ENCODE measurements at places on chromosomes 7 and 10.

DNA sequence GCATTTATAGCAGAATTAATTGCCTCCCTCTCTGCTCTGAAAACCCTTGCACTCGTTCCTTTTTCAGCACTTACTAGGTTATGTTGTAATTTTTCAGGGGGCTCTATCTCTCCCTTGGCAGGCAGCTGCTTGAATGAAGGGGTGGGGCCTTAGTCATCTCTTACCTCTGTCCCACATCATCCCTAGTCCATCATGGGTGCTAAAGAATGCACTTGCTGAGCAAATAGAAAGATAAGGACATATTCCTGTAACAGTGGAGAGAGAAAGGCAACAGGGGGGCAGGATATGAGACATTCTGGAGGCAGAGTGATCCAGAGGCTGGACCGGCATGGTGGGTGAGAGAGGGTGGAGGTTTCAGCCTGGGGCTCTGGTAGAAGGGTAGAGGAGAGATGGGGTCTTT lies 60.0 kb downstream of the MINDY4 start:
- DNase-seq = no peak

DNA sequence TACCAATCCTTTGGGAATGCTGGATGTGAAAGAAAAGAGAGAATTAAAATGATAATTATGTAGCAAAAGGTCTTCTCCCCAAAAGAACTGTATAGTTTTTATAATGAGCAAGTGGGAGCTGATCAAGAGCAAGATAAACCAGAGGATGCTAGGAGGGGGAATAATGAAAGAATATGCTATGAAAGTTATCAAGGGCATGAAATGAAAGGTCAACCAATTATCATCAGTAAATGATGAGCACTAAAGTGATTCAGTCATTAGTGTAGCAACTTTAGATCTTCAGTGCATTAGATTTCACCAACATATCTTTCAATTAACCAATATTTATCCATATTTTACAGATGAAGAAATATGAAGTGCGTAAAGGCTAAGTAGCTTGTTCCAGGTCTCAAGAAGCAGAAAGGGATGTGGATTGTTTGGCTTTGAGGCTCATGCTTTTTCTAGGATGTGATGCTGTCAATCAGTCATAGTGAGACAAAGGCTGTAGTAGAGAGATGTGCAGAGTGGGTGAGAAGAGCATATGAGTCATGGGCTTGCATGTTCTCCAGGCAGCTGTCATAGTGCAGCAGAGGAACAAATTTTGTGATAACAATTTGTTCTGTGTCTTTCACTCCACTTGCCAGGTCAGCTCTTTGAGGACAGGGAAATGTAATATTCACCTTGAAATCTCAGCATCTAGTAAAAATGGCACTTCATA lies 5.7 kb upstream of the OR2F2 start:
- DNase-seq = peak; percentile 1

DNA sequence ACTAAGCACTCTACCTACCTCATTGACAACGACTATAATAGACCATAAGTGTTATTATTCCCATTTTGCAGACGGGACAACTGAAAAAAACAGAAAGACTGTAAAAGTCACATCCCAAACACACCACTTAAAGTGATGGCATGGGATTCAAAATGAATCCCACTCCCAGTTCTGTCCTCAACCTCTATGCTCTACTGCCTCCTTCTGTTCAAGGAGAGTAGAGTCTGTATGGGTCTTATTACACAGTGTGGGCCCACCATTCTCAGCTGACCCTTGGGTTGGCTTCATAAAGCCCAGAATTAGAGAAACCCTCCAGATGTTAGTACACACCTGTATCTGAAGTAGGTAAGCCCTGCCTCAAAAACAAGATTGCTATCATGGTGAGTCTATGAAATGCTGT lies 102.2 kb downstream of the GRM8 start:
- DNase-seq = no peak

GRCh38 chr7:93723424-93724124 lies 149.1 kb upstream of the CALCR start:
- DNase-seq = no peak

DNA sequence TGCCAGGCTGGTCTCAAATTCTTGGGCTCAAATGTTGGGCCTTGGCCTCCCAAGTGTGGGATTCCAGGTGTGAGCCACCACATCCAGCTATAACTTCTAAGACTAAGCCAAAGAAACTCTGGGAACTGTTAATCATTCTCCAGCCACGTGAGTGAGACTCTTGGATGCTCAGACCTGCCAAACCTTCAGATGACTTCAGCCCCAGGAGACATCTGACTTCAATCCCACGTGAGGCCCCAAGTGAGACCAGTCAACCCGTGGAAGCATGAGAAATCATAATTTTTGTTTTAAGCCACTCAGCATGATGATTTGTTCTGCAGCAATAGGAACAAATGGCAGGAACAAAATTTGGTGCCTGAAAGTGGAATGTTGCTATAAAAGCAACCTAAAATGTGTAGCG lies 4.3 kb upstream of the PCBD1 start:
- no peak for DNase-seq

DNA sequence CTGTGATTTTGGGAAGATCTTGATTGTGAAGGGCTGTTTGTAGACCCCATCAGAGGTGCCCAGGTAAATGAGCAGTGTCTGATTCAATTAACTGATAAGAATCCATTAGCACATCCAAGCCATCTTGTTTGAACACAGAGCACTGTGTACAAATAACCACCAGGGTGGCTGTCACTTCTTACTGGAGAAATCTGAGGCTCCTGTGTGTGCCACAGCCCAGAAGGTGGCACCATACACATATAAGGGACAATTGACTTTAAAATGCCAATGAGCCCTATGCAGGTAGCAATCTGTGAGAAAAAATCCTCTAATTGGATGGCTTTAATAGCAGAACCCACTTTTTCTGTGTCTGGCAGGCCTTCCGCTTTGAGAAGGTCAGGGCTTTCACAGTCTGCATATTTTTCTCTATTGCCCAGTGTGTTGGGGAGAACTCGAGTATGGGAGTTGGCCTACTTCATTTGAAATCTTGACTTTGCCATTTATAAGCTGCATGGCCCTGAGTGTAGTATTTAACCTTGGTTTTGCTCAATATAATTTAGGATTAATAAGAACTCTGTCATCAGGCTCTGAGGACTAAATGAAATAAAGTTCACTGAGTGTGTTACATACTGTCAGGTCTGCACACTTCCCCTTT lies 517.4 kb downstream of the CCSER2 start:
- no peak for DNase-seq

DNA sequence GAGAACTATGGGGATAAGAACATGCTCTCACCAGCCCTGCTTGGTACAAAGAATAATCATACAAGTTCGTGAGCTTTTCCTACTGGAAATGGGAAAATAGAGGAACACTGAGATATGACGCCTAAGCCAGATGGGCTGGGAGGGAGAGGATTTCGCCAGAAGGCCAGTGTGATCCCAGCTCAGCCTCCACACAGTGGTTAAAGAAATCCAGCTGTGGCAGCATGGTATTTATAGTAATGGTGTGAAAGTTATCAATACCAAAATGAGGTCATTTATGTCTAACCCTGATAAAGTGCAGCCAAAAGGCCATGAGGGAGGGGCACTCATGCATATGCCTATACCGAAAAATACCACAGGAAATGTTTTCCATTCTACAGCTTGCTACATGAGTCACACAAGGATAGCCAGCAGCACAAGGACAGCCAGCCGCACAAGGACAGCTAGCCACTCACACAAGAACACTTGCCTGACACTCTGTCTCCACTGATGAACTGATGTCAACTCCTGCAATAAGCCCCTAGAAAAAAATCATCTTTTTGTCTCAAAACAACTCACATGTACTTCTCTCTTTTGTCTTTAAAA lies 49.4 kb downstream of the FRMPD2 start:
- no peak for DNase-seq

- no peak for DNase-seq
Measured at GRCh38 chr10:36500266-36500665, 625.1 kb upstream of the ANKRD30A start.

- no peak for DNase-seq
Measured at GRCh38 chr10:6669269-6669859, 89.3 kb upstream of the PRKCQ start.

- DNase-seq = no peak
Measured at GRCh38 chr7:32075612-32076011, 5.4 kb upstream of the PDE1C start.

GRCh38 chr7:131826960-131827359 lies 270.5 kb upstream of the PODXL start:
- no peak for DNase-seq

- no peak for DNase-seq
Measured at GRCh38 chr7:33824911-33825459, 80.4 kb upstream of the BMPER start.

- no peak for DNase-seq
Measured at GRCh38 chr10:79923145-79923544, 25.8 kb downstream of the SFTPD start.

DNA sequence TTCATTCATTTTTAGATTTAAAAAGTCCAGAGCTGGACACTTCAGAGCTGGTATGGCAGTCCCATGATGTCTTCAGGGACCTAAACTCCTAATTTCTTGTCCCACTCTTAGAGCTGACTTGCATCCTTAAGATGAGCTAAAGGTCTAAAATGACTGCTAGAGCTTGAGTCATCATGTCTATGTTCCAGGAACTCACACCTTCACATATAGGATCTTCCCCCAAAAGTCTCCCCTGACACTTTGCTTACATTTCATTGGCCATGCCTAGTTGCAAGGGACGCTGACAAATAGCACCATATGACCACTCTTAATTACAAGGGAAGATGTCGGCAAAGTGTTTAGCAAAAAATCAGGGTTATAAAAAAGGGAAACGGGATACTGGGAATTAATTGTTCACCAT lies 10.4 kb upstream of the AOAH start:
- DNase-seq = no peak

DNA sequence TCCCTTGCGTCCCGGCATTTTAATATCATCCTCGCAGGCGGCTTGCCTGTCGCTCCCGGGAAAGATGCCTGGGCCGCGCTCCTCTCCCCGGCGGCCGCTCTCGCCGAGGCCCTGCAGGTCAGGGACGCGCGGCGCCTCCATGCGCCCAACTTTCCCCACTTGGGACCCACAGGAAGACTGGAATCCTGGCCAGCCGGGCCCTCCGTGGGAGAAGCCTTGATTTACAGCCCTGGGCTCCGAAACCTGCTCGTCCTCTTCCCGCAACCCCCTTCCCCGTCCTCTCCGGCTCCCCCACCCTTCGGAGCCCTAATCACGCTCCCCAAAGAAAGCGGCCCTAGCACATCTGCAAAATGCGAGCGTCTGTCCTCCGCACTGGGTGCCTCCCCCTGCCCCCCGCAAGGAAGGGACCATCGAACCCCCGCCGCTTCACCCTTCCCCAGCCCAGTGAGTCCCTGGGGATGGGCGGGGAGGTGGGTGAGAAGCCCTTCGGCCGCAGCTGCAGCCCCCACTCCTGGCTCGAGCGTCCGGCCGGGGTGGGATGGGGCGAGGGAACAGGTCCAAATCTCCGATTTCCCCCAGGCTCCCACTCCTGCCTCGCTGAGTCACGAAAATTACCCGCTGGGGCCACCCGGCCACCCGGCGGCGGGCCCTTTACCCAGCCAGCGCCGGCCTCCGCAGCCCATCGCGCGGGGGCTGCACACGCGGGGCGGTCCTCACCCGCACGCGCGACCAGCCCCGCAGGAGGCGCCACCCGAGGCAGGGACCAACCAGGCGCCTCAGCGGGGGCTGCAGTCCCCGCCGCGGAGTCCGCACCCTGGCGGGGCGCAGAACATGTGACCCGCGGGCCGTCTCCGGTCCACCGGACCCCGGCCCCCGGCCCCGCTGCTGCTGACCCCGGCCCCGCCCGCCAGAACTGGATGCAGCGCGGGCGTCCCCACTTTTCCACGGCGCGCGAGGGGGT lies 695 bp downstream of the HSPA12A start:
- DNase-seq = no peak

- no peak for DNase-seq
Measured at GRCh38 chr7:91292506-91292905, 28.3 kb downstream of the FZD1 start.

- DNase-seq = no peak
Measured at GRCh38 chr7:103951311-103951710, 38.1 kb downstream of the RELN start.

GRCh38 chr7:105270117-105270516 lies 118.6 kb downstream of the SRPK2 start:
- DNase-seq = no peak

GRCh38 chr7:25619963-25620799 lies 391.9 kb upstream of the NPVF start:
- no peak for DNase-seq

DNA sequence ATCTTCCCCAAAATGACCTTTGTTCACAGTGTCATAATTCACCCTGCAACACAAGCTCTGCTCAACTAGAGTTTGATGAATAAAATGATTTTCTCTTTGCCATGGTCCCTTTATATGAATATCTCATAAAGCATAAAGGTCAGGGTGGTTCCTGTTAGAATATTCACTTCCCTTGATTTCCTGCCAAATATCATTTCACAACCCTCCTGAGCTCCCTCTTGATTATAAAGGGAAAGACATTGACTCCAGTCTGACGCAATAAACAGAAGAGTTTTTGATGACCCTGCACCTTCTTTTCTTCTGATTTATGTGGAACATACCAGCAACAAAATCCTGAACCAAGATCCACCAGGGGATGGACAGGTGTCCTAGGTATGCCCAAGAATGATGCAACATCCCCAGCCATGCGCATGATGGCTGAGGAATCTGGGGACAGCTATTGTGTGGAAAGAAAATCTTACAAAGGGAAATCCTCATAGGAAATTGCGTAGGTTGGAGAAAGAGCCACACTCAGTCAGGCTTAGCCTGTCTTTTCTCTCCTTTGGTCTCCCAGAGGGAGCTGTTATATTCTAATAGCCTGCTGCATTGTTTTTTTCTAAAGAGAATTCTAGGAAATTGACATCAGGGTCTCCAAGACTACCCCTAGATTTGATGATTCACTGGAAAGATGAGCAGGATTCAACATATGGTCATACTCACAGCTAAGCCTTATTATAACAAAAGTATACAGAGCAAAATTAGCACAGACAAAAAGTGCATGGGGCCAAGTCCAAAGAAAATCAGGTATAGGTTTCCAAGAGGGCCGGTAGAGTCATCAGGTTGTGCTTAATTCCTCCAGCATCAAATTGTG lies 18.8 kb downstream of the IFIT3 start:
- no peak for DNase-seq

DNA sequence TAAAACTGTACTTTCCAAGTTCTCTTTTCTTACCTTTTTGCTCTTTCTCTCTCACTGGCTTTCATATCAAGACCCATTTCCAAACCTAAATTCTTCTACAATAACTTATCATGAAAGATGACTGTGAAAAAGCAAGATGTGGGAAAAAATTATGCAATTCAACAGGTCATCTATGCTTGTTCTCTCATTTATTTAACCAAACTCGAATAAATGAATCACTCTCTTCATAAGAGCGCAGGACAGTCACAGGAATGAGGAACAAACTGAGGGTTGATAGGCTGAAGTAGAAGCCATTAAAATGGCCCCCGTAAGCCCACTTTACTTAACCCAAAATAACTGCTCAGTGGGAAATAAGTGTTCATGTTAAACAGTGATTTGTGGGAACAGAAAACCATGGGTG lies 1289.7 kb upstream of the SORCS1 start:
- DNase-seq = no peak
